ENCODE measurements at places on chromosomes 6 and 20.

- no peak for DNase-seq
These were observed 10.9 kb upstream of the MTRF1L start for GRCh38 chr6:153013438-153013837.

DNA sequence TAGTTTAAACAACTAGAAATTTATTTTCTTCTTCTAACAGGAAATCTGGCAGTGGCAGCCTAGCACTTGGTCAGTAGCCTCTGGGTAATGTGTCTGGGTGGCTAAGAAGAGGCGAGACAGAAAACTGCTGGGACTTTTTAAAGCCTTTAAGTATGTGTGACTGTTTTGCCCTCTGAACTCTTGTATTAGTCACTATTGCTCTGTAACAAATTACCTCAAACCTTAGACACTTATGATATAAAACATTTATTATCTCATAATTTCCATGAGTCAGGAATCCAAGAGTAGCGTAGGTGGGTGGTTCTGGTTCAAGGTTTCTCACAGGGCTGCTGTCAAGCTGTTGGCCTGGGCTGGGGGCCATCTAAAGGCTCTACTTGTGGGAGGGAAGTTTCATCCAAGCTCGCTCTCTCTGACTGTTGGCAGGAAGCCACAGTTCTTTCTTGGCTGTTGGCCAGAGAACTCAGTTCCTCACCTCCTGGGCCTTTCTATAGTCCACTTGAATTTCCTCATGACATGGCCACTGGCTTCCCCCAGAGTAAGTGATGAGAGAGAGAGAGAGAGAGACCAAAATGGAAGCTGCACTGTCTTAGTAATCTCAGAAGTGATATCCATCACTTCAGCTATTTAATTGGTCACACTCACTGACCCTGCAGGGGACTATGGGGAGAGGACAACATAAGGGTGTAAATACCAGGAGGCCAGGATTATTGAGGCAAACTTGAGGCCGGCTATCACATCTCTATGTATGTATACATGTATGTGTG lies 17.4 kb upstream of the TBC1D22B start:
- peak; percentile 64 for DNase-seq

DNA sequence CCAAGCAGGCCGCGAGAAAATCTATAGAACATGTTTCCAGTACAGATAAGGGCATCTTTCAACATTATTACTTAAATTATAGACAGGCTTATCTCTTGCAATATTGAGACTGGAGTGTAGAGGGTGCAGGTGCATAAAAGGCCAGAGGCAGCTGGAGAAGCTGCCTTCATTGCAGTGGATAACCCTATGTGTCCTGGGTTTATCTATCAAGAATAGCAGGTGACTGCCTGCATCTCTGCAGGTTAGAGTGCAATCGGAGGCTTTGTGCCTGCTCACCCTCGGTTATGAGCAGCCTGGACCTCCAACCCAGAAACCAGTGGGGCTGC lies 28.7 kb upstream of the ECI2 start:
- DNase-seq: no peak

DNA sequence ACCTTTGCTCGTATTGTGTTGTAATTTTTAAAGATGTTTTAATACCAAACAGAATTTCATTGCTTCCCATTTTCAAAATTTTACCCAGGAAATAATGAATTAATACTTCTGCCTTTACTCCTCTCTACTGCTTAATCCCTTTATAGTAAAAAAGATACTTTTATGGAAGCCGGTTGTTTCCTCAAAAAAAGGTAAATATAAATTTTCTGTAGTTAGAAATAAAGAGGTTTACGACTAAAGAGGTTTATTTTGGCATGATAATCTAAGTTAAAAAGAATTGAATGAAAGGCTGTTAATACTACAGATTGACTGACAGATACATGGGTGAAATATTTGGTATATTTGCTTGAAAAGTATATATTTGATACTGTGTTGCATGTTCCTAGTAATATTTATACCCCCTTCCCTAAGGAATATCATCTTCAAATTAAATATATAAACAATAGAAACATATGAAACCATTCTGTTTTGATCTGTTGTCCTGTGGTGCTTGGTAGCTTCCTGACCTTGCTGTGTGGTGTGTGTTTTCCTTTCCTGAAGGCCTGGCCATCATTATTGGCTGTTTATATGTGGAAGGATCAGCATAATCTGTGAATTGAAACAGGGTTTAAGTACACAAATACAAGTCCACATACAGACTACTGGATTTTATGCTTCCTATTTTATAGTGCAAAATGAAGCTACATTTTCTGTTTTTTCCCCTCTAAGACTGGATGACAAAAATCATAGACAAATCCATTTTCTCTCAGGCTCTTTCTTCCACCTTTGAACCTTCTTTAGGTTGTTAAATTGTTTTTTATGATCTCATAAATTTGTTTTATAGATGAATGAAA lies 2.3 kb downstream of the LIN28B start:
- no peak for DNase-seq

- no peak for DNase-seq
These were observed 6.0 kb upstream of the NPBWR2 start for GRCh38 chr20:64113444-64113775.

- no peak for DNase-seq
These were observed 8.2 kb upstream of the PYGB start for GRCh38 chr20:25239387-25240370.

DNA sequence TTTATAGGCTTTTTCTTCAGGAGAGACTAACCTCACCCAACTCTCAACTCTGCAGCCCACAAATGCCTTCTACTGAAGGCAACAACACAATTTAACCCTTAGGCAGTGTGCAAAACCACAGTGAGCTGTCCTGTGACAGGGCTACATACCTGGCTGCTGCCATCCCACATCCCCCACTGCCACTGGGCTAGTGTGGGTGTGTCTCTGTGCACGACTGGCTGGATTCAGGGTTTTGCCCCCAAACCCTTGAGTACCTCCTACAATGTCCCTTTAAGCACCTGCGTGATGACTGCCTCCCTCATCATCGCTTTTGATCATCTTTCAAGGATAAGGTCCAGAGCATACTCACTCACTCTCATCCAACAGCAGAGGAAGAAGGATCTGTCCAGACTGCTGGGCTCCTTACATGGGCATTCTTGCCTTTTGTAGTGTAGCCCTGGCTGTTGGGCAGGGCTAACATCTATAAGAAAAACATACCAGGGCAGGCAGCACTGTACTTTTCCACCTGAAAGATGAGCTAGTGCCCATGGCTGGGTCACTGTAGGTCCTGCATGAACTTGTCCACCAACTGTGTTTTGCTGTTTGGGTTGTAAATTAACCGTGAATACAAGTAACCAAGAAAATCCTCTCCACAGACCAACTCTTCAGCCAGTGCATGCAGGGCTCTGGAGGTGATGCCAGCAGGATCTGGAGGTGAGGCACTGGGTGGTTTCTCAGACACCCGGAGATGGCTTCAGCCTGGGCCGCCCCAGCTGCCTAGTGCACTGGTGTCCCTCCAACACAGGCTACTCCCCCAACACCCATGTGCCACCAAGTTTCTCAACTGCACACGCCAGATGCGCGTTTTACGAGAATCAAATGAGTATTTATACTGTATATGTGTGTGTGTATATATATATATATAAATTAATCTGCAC lies 45.2 kb downstream of the PLCG1 start:
- DNase-seq: no peak

DNA sequence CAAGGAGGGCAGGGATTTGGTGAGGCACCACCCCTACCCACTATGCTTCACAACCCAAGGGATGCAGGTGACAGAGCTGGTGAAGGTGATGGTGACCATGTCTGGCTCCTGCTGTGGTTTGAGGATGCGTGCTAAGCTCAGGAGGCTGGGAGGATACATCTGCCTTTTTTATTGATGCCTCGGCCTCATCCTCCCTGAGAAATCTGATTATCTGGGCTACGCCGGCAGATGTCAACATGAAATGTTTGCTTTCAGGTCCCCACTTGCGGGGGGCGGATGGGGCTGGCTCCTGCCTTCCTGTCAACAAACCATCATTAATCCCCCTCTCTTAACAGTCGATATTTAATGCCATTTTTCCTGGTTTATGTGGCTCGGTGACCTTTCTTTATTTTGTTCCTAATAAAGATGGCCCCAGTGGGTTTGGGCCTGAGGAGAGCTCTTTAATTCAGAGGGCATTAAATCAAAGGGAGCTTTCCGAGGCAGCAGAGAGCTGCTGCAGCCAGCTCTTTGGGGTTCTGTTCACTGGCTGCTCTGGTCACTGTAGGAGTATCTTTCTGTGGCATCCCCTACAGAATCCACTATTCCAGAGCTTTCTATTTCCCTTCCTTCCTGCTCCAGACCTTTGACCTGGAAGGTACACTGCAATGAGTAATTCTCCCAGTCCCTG lies 33.5 kb upstream of the LRFN2 start:
- no peak for DNase-seq

DNA sequence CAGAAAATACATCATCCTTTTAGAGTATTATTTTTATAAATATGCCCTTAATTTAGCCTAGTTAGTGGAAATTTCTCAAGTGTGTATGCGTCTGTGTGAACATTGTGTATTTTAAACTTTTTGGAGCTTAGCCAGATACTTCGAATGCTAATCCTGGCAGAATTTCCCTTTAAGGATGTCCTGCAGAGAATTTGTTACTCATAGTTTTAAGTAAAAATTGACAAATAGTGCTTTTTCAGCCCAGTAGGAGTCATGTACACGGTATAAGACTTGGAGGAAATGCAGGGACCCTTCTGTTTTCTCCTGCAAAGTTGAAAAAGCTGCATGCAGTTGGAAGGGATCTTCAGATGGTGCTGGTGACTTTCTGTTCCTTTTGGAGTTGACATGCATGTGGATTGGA lies at the start of gene FHL5:
FHL5 (plus strand) TSS at position 243 of the 400 bp plus-strand sequence. CDS start 40,486 bp downstream, outside the sequence.
- no peak for DNase-seq

DNA sequence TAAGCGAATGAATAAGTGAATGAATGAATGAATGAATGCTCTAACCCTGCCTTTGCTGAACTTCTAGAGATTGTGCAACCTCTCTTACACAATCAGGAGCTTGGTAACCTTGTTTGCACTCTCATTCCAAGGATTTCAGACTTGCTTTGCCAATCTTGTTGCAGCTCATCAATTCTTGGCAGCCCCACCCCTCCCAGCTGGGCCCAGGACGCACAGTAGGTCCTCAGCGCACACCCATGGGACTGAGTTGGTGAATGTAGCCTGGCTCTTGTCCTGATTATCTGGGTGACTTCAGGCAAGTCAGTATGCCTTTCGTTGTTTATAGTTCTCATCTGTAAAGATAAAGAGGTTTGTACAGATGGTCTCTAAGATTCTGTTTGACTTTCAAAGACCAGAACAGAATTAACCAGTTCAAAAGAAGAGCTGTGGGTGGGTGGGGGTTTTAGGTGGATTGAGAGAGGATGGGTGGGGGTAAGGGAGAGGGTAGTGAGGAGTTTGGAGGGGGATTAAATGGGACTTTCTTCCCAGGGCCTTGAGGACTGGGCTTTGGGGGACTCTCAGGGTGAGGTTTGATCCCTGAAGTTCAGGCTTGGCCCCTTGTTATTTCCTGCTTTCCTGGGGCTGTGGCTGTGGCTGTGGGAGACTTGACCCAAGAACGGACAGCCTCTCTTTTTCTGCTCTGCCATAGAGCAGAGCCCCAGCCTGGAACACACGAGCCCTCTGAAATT lies 33.2 kb downstream of the VEGFA start:
- DNase-seq: no peak

- no peak for DNase-seq
These were observed 51.1 kb downstream of the AGPAT4 start for GRCh38 chr6:161222706-161223234.

GRCh38 chr6:89260832-89261231 lies 43.7 kb upstream of the GABRR1 start:
- no peak for DNase-seq
